ENCODE measurements at places on chromosomes 16 and 17.

DNA sequence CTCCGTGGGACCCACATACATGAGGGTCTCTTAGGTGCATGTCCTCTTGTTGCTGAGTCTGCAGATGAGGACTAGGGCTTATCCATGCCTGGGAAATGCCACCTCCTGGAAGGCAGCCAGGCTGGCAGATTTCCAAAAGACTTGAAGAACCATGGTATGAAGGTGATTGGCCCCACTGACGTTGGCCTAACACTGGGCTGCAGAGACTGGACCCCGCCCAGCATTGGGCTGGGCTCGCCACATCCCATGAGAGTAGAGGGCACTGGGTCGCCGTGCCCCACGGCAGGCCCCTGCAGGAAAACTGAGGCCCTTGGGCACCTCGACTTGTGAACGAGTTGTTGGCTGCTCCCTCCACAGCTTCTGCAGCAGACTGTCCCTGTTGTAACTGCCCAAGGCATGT is 38.2 kb upstream of the IL21R start:
- DNase-seq, result peak; percentile 21

DNA sequence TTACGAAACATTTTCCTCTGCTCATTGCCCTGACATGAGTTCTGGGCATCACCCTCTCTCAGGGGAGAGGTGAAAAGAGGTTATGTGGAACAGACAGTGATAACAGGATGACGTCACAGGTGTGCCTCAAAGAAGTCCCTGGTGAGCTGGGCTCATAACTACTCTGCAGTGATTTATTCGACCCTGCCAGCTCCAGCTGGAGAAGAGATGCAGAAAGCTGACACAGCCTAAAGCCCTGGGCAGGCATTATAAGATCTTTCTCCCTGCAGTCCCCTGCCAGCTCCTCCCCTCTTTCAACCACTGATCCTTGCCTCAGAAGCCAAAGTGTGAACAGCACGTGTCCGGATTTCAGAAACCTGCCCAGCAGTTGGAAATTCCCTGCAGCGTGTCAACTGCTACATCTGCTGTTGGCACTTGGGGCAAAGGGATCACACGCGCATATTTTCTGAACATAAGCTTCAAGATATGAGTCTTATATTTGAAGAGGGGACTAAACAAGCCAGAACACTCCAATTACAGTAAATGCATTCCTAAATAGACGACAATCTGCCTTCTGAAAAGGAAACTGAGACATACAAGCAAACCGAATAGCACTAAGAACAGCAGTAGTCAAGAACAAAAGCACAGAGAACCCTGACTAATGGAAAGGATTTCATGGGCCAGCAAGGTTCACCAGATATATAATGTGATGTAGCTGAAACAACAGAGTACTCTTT is 80.5 kb downstream of the SMG6 start:
- no peak for DNase-seq

- no peak for DNase-seq
Observed at GRCh38 chr17:37461668-37462067, 28.0 kb upstream of the DUSP14 start.

DNA sequence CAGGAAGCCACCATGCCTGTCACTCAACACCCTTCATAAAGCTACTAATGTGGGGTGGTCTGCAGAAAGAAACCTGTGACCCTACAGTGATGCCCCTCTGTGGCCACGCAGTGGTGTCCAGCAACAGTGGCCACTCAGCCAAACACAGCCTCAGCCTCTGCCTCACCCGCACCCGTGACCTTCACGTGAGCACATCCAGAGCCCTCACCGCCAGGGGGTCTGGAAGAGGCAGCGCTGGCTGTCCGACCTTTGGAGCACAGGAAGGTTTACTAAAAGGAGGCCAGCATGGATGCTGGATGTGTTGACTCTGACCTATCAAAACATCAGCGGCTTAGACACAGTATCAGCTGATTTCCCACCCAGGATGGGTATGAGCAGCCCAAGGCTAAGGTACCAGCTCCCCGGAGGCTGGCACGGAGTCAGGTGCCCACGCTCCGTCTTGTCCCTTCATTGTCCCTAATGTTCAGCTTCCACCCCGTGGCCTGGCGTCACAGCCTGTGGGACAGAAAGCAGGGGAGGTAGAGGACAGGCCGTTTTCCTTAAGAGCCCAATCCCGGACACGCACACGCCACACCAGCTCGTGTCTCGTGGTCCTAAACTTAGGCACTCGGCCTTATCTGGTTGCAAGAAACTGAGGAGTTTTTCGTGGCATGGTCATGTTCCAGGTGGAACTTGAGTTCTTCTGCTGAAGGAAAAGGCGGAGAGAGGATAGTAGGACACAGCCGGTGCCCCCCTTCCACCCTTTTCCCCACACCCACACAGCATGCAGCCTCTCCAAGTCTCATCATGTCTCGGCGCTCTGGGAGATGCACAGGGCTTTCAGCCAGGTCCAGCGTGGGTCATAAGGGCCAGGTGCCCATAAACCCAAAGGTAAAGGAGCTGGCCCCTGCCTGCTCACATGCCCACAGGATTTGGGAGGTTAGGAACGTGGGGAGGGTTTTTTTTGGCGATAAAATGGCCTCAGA is 49.7 kb upstream of the ENDOV start:
- no peak for DNase-seq

DNA sequence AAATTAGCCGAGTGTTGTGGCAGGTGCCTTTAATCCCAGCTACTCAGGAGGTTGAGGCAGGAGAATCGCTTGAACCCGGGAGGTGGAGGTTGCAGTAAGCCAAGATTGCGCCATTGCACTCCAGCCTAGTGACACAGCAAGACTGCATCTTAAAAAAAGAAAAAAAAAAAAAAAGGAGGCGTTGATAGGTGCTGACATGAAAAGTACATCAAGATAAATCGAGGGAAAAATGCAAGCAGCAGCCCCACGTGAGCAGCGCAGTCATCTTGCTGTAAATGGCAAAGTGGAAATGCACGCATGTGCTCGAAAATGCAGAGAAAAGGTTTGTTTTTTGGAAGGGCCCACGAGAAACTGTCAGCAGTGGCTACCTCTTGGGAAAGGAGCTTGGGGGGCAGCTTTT is 20.9 kb downstream of the MXRA7 start:
- no peak for DNase-seq

- no peak for DNase-seq
Observed at GRCh38 chr16:2465653-2466415, 5.3 kb upstream of the NTN3 start.

GRCh38 chr17:35523296-35523695 is 14.2 kb downstream of the SLFN12L start:
- no peak for DNase-seq

GRCh38 chr17:35079547-35080423 is 16.3 kb upstream of the RFFL start:
- no peak for DNase-seq

- no peak for DNase-seq
Observed at GRCh38 chr17:75846692-75847613, 2.7 kb upstream of the UNC13D start.

GRCh38 chr16:77406680-77407079 is 28.2 kb downstream of the ADAMTS18 start:
- no peak for DNase-seq

GRCh38 chr17:10585529-10585928 is 36.1 kb upstream of the MYH2 start:
- no peak for DNase-seq

DNA sequence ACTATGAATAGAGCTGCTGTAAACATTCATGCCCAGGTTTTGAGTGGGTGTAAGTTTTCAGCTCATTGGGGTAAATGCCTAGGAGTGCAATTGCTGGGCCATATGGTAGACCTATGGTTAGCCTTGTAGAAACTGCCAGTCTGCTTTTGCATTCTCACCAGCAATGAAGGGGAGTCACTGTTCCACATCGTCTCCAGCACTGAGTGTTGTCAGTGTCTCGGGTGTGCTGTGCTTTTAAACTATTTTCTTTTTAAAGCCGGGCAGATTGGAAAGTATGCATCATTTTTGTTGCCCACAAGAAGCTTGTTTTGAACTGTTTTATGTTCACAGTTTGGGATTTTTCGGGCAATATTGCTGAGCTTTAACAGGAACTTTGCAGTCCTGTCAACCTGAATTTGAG is 7.9 kb downstream of the RMI2 start:
- DNase-seq, result no peak

- DNase-seq, result no peak
Observed at GRCh38 chr16:54009464-54010176, 277.0 kb downstream of the IRX3 start.

- peak; percentile 51 for DNase-seq
Observed at GRCh38 chr16:2963723-2964474, at the start of gene KREMEN2. TSS of gene KREMEN2 (plus strand) at chr16:2964275. CDS start at chr16:2964521, 246 bp downstream.

DNA sequence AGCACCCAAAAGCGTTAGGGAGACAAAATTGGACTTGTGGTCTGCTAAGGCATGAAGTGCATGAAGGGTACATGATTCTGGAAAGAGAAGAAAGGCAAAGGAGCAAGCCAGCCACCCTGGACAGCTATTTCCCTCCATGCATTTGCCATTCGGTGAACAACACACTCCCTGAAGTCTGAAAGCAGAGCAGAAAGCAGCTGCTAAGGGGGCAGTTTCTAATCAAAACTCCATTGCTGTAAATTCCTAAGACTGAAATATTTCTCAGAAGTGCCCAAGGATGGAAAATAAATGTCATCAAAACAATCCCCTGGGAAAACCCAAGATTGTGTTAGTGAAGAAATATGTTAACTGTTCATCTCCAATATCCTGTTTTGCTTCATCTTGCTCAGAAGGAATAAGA is 44.3 kb downstream of the PMP22 start:
- no peak for DNase-seq

GRCh38 chr16:6483469-6484033 is 849.1 kb upstream of the RBFOX1 start:
- DNase-seq, result no peak

DNA sequence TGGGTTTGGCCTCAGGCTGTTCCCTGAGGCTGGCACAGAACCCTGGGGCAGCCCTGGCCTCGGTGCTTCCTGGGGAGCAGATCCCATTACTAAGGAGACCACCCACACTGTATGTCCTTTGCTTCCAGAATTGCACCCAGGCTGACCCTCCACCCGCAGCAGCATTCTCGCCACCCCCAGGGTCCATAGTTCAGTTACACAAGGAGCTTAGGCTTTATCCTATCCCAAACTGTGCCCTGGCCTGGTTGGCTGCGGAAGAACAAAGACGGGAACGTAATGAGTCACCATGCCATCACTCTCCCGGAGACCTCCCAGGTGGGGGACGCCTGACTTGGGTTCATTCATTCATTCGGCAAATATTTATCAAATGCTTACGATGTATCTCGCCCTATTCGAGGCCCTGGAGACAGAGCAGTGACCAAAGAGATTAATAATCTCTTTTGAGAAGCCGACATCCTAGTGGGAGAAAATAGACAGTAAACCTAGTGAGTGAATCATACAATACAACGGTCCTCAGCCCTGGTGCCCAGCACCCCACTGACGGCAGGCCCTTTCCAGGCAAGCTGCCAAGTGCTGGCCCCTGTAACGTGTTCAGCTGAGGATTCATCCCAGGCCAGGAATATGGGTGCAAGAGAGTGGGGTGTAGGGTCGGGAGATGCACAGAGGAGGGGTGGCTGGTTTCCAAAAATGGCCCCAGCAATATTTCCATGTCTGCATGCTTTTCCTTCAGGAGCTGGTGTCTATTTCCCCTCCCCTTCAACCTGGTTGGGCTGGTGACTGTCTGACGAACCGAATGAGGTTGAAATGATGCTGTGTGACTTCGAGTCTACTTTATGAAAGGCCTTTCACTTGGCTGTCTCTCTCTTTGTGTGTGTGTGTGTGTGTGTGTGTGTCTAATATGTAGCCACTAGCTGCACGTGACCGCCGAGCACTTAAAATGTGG is 134.2 kb downstream of the MGAT5B start:
- DNase-seq, result no peak

DNA sequence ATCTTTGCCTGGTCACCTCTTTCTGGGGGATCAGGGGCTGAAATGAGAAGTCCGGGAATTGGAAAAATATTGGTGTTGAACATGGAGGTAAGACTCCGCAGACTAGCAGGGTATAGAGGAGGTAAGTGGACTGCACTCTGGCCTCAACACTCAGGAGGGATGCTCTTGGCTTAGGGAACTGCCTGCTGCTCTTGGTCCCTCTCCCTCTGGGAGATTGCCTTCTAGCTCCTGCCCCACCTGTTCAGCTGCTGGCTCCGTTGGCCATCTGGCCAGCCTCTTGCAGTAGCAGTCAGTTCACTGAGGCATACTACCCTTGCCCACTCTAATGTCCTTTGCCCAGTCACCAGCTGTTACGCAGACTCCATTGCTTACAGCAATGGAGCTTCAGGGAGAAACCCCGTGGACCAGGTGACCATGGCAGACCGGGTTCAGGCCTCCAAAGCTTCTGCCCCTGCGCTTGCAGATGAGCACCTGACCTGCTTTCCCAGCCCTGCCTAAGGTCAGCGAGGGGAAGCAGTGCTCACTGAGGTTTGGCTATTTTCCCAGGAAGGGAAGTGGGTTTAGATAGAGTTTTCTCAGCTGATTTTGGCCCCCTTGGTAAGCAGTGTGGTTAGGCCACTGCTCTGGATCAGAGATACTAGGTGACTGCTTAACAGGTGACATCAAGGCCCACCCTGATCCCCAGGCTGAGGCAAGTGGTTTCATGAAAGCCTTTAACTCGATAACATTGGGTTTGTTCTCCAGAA is 11.9 kb downstream of the CDK5RAP3 start:
- no peak for DNase-seq

DNA sequence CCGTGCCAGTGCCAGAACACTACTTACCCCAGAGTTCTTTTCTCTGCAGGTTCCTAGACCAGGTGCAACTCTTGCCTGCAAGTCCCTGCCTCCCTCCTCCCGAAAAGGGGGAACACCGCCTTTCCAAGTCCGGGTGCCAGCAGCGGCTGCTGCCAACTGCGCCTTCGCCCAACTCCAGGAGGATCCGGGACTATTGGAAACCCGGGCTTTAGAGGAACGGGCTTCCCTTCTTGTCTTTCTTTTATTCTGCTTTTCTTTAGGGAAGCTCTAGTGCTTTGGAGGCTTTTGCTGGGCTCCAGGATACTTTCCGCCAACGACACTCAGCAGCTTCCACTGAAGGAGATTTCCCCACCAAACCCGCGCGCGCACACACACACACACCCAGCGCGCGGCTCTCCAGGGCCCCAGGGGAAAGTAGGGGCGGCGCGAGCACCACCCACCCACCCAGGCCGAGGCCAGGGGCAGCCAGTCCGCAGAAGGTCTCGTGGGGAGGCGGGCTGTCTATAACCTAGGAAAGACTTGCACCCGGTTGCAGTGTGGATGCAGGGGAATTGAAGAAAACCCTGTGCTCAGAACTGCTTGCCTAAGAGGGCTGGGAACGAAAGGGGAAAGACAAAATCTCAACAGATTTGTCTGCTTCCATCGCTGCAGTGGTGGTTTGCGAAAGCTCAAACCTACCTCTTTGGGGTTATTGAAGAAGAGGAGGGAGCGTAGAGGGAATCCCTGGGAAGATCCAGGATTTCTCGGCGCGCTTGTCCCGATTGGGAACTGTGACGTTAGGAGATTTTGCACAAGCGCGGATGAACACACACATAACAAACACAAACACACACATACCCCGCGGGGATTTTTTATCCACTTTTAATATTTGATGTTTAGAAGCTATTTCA is 977 bp upstream of the CA10 start:
- DNase-seq, result no peak
